ENCODE measurements at places on chromosomes 6 and 20. TPM values are rescaled to one million over a fixed set of nuclear protein-coding genes. Genes with fewer than 3 reads are reported as not detected.
A peak's percentile ranks its signal among the peaks of the same experiment; 100 is the strongest.

UTRN gene
- polyA plus RNA-seq: 25.7 TPM

DNA sequence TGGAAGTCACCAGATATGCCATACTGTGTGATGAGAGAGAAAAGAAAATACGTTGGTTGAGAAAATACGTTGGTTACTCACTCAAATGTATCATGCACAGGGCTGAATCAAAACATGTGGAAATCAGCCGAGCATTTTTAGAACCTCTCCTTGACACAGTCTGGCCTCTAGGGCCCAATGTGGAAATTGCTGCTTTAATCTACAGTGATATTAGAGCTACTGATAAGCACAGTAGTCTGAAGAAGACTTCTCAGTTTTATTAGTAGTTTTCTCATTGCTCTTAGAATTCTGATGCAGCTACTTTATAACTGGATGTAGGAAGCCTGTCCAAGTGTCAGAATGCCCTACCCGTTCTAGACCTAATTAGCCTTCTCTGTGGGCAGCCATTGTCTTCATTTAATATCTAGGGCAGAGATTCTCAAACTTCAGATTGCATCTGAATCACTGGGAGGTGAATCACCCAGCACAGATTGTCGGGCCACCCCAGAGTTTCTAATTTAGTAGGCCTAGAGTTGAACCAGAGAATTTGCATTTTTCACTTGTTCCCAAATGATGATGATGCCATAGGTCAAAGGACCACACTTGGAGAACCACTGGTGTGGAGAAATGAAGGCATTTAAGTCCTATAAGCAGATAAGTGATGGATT is 229.1 kb downstream of the PLCB1 start:
- H3K27ac ChIP-seq: no peak overlapping the region
- no peak for DNase-seq
- no peaks in the 10 kb centered on the region for H3K36me3 ChIP-seq
- no peaks in the 10 kb centered on the region for H3K27me3 ChIP-seq

DNA sequence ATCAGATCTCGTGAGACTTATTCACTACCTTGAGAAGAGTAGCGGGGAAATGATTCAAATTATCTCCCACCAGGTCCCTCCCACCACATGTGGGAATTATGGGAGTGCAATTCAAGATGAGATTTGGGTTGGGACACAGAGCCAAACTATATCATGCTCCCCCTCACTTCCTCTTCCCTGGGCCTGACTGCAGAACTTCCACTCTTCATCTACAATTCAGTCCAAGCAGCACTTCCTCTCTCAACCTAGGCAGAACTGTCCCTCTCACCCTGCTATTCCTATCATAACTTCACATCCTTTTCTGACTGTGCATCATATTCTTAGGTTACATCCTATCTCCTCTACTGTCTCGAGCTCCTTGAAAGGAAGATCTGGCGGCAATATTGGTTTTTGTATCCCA is 184.0 kb upstream of the HDDC2 start:
- H3K27me3 ChIP-seq: no peaks in the 10 kb centered on the region
- H3K27ac ChIP-seq: no peak overlapping the region
- no peaks in the 10 kb centered on the region for H3K36me3 ChIP-seq
- no peak overlapping the region for H3K4me3 ChIP-seq

GRCh38 chr6:96972689-96973088 is 48.2 kb downstream of the KLHL32 start:
- H3K4me1 ChIP-seq: no peaks in the 10 kb centered on the region
- DNase-seq: no peak
- no peak overlapping the region for H3K4me3 ChIP-seq
- no peak overlapping the region for H3K27ac ChIP-seq

DNA sequence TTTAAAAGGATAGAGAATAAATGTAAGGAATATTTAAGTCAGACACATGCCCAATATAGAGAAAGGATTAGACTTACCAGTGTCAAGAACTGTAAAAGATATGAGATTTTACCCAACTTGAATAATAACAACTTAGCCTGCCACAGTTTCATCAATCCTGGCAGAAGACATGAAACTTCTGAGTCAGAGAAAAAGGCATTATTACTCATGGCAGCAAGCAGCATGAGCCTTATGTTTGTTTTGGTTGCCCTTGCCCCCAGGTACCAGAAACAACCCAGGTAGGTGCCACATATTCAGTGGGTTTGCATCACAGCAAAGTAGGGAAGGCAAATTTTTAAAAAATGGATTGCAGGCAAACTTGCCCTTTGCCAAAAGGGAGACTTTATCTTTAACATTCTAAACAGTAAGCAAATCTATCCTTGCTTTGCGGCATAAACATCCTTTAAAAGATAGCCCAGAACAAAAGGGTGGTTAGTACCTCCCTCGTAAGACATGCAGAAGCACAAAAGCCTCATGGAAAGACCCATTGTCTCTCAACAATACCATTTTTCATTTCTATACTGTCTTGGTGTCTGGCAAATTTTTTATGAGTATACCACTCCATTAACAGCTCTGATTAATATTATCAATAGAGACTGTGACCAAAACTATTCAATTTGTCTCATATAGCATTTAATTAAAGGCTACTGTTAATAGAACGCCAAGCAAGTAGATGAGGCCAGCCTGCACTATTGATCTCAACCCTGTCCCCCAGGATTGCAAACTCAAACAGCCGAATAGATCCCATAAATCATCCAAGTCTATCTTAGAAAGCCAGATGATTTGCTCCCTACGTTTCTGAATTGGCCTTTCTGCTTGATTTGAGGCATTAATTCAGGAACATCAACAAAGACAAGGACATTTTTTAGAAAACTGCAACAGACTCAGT is 185.1 kb downstream of the COL19A1 start:
- no peak for DNase-seq
- no peaks in the 10 kb centered on the region for H3K4me1 ChIP-seq
- H3K27me3 ChIP-seq: no peaks in the 10 kb centered on the region
- no peak overlapping the region for H3K4me3 ChIP-seq

OLIG3 gene
- not detected for polyA plus RNA-seq

GRCh38 chr6:52286798-52287432 is 2.4 kb upstream of the MCM3 start:
- H3K4me1 ChIP-seq: no peaks in the 10 kb centered on the region
- H3K36me3 ChIP-seq: peaks cover 4% of the 10 kb centered on the region
- H3K27ac ChIP-seq: no peak overlapping the region
- H3K4me3 ChIP-seq: no peak overlapping the region
- DNase-seq: peak; percentile 76
- H3K27me3 ChIP-seq: no peaks in the 10 kb centered on the region

Data from small intestine (tissue), 16 donors.